WERI-Rb-1 (cell line): ENCODE measurements at places on chromosomes 3 and 15.

DNA sequence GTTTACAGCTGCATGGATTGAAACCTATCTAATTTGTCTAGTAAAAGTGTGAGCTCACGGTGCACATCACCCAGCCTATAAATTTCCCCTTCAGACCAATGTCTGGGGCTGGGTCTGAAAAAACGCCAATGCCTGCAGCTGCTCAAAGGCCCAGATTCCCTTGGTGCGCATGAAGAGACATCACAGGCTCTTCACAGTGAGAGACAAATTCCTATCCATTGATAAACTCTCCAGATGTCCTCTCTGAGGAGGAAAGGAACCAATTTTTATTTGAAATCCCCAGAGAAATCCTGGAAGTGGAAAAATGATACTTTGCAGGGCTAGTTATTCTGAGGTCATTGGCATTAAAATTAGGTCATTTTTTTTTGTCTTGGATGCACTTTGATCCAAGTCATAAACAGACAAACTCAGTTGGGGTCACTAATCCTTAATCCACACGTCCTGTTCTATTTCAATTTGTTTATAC lies 360.5 kb downstream of the EPHA3 start:
- no peak for DNase-seq

DNA sequence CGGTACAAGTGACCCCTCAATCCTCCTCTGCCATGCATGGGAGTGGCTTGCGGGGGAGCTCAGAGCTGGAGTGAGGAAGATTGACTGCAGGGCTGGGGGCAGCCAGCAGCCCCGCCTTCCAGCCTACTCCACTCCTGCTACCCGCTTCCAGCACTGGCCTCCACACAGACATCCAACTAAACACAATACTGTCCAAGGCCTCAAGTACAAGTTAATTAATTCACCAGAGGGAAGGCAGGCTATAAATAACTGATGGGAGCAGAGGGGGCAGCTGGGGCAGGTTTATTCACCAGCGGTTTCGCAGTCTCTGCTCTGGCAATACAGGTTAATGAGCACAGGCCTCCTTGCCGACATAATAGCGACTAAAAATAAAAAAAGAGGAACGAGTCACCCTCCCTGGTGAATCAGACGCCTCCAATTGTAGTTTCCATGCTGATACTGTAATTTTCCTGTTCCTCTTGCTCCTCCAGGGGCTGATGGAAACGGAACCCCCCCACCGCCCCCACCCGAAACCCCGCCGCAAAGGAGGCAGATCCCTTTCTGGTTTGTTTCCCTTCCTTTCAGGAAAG lies 166.4 kb upstream of the TLE3 start:
- peak; percentile 71 for DNase-seq

GRCh38 chr15:72312605-72313447 lies 7.1 kb downstream of the CELF6 start:
- peak; percentile 81 for DNase-seq

DNA sequence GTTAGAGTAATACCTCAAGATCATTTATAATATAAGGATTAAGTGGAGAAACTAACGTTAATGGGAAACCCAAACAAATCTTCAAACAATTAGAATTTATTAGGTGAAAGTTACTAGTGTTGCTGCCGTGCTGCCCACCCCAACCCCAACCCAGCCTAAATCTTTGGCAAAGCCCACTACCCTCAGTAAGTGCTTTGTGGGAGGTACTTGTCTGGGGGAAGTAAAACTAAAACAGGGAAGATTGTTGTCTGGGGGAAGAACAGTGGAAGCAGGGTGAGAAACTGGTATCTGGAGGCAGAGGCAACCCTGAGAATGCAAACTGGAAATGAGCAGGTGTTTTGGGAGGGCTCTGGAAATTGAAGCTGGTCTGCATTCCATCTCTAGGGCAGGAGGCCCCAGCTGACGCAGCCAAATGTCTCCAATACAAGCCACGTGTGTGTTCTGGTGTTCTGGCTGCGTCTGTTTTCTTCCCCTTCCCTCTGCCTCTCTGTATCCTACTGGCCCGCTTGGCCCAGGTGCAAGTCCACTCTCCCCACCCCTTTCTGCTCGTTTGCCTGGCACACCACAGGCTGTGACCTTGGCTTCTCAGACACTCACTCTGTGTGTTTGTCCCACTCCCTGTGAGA lies 32.7 kb downstream of the FEM1B start:
- DNase-seq = no peak

DNA sequence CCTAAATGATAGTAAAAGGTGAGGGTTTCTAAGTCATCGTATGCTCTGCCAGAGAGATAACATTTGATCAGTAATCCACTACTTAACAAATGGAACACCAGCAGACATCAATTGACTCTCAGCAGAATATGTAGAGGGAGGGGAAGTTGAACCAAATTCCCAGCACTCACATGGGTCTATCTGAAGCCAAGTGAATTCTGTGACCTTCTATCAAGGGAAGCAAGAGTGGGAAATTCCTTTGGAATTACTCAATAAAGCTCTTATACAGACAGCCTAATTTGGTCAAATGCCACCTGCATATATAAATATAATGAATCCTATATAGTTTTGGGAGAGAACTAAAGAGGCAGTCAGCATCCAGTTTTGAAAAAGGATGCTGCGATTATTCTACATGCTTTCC lies 15.8 kb upstream of the KCNMB2 start:
- DNase-seq = no peak

DNA sequence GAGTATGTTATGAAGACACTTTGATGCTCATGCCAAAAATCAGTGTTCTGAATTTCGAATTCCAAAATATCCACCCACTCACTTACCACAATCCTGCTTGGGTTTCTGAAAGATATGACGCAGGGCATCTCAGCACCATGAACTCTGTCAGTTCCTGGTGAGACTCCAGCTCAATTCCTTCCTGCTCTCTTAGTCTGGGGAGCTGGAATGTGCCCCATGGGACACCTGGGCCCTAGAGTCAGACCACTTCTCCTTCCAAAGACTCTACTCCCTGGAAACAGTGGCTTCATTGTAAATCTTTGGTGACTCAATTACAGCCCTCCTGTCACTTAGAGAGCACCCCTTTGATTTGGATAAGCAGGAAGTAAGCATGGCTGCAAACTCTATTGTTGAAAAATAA lies 50.5 kb downstream of the CD86 start:
- no peak for DNase-seq
